ENCODE measurements at places on chromosomes 2 and 18. TPM values are rescaled to one million over a fixed set of nuclear protein-coding genes. Genes with fewer than 3 reads are reported as not detected.

- DNase-seq, result no peak
Measured at GRCh38 chr2:184654945-184655344, 56.6 kb downstream of the ZNF804A start.

GRCh38 chr2:2890246-2890645 is 487.4 kb downstream of the EIPR1 start:
- no peak for DNase-seq

DNA sequence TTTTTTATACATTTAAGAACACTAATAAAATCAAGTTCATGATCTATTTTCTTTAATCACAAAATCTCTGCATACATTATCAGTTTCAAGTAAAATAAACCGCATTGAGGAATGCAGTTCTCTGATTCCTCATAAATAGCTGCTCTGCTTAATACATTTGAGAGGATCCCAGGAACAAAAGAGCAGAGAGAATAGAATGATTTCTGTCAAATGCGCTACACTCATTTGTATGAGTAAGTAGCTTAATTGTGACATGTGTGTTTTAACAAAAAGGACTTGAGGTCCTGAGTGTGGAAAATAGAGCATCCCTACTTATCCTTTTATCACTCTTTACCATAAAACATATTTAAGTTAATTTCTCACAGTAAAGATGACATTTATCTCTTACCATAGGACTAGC is 134.0 kb downstream of the PID1 start:
- no peak for DNase-seq

The ANKRD30B gene
- not detected for total RNA-seq

DNA sequence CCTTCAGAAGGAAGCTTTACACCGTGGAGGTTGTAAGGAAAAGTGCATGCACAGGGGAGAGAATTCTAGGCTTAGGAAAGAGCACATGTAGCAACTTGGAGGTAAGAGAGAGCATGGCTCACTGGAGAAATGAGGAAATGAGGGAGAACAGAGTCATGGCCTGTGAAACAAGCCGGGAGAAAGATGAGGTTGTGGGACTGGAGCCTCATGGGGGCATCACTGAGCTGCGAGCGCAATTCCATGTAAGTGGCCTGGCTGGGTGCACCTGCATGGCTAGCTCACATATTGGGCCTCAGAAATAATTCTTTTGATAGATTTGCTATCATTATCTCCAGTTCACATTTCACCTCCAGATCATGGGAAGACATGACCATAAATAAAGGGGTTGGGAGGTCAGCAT is 785.5 kb upstream of the RAB6C start:
- DNase-seq, result no peak

GRCh38 chr2:181393472-181393871 is 63.7 kb upstream of the ITGA4 start:
- DNase-seq, result peak; percentile 70
